ENCODE measurements at places on chromosomes 5 and 9. TPM values are rescaled to one million over a fixed set of nuclear protein-coding genes. Genes with fewer than 3 reads are reported as not detected.

- no peak for DNase-seq
- no peaks in the 10 kb centered on the region for H3K27me3 ChIP-seq
- H3K27ac ChIP-seq: no peak overlapping the region
These were observed 41.4 kb downstream of the COL23A1 start for GRCh38 chr5:178548746-178549145.

GRCh38 chr5:93209476-93209875, 371.5 kb downstream of the NR2F1-AS1 start:
- H3K27me3 ChIP-seq: no peaks in the 10 kb centered on the region
- peak overlapping the region; percentile 54 for H3K27ac ChIP-seq
- H3K4me3 ChIP-seq: no peak overlapping the region
- H3K36me3 ChIP-seq: no peaks in the 10 kb centered on the region
- no peaks in the 10 kb centered on the region for H3K4me1 ChIP-seq
- DNase-seq: no peak

DNA sequence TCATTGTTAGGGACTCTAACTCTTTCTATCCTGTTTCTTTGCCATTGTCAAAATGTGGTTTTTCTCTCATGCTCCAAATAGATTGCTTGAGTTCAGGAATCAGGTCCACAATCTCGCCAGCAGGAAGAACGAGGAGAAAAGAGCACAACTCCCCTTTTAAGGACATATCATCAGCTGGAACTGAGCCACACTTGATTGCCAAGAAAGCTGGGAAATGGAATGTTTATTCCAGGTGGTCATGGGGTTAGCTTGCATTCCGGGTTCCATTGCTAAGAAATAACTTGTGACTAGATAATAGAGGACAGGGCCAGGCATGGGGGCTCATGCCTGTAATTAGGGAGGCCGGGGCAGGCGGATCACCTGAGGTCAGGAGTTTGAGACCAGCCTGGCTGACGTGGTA, 32.4 kb upstream of the C9orf57 start:
- H3K36me3 ChIP-seq: no peaks in the 10 kb centered on the region
- no peaks in the 10 kb centered on the region for H3K27me3 ChIP-seq
- DNase-seq: no peak
- H3K4me1 ChIP-seq: no peaks in the 10 kb centered on the region

- H3K4me1 ChIP-seq: no peaks in the 10 kb centered on the region
- H3K27ac ChIP-seq: no peak overlapping the region
- no peaks in the 10 kb centered on the region for H3K27me3 ChIP-seq
- H3K4me3 ChIP-seq: no peak overlapping the region
These were observed 30.4 kb downstream of the PPP2R2B start for GRCh38 chr5:146848133-146848532.

GRCh38 chr9:88193766-88194165, 55.5 kb upstream of the SPATA31C2 start:
- H3K36me3 ChIP-seq: no peaks in the 10 kb centered on the region
- no peak overlapping the region for H3K27ac ChIP-seq
- no peaks in the 10 kb centered on the region for H3K27me3 ChIP-seq
- H3K4me3 ChIP-seq: no peak overlapping the region
- no peaks in the 10 kb centered on the region for H3K4me1 ChIP-seq

GRCh38 chr9:34589636-34590380, at the start of gene CNTFR:
Gene CNTFR, minus strand, starts transcription at chr9:34589724. Its CDS starts 20,743 bp downstream, at chr9:34568981.
- peak within 1 kb of the TSS; percentile 29 for H3K27ac ChIP-seq
- DNase-seq: no peak
- H3K36me3 ChIP-seq: no peaks in the 10 kb centered on the region

DNA sequence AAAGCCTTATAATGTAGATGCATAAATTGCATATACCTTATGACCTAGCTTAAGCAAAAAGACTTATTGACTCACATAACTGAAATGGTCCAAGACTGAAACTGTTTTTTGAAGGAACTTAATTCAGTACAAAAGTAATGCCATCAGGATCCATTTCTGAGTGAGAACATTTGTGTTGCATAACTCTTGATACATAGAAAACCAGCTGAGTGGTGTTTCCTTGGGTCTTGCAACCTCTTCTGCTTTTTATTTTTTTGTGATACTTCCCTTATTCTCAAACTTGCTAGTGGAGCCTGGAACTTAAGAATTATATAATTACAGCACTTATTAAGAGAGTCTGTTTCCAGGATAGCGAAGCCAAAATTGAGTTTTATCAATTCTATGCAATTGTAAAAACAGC, 272.0 kb downstream of the MAN2A1 start:
- H3K4me3 ChIP-seq: no peak overlapping the region
- H3K4me1 ChIP-seq: no peaks in the 10 kb centered on the region
- no peak for DNase-seq
- H3K36me3 ChIP-seq: no peaks in the 10 kb centered on the region
- H3K27me3 ChIP-seq: no peaks in the 10 kb centered on the region

CYLC2 gene
- total RNA-seq: not detected

STK32A gene
- total RNA-seq: 3.5 TPM

Data from breast epithelium (tissue), 4 donors.